Thoracic aorta (tissue), 2 donors: ENCODE measurements at places on chromosomes 7 and 10. TPM values are rescaled to one million over a fixed set of nuclear protein-coding genes. Genes with fewer than 3 reads are reported as not detected.

Gene GPR26
- not detected for total RNA-seq

DNA sequence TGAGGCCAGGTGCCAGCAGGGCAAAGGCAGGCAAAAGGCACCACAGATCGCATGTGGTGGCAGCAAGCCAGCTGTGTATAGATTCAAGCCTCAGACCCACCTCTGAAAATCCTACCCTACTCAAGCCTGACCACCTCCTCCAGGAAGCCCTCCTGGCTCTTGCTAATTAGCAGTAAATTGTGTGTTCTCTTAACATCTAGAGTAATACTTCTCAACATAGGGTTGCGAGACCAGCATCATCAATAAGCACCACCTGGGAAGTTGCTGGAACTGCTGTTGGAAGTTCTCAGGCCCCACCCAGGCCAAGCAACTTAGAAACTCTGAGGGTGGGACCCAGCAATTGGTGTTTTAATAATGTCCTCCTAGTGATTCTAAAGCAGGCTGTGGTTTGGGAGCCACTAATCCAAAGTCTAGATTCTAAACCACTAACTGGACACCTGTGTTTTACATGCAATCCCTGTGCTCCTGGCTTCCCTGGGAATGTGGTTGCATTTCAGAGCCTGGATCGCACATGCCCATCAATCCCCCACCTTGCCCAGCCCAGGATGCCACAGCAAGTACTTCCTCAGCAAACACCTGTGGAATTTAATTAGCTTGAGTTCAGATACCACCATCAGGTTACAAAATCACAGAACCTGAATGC lies 46.2 kb downstream of the KCNMA1 start:
- H3K27me3 ChIP-seq, result no peaks in the 10 kb centered on the region
- H3K27ac ChIP-seq, result peak overlapping the region; percentile 83
- DNase-seq, result no peak

Gene SUGCT
- 3.3 TPM for total RNA-seq

- DNase-seq, result no peak
- no peaks in the 10 kb centered on the region for H3K4me1 ChIP-seq
- no peaks in the 10 kb centered on the region for H3K27me3 ChIP-seq
- H3K36me3 ChIP-seq, result peaks cover 26% of the 10 kb centered on the region
These were observed 8.2 kb upstream of the NDUFB2 start for GRCh38 chr7:140688341-140688740.

DNA sequence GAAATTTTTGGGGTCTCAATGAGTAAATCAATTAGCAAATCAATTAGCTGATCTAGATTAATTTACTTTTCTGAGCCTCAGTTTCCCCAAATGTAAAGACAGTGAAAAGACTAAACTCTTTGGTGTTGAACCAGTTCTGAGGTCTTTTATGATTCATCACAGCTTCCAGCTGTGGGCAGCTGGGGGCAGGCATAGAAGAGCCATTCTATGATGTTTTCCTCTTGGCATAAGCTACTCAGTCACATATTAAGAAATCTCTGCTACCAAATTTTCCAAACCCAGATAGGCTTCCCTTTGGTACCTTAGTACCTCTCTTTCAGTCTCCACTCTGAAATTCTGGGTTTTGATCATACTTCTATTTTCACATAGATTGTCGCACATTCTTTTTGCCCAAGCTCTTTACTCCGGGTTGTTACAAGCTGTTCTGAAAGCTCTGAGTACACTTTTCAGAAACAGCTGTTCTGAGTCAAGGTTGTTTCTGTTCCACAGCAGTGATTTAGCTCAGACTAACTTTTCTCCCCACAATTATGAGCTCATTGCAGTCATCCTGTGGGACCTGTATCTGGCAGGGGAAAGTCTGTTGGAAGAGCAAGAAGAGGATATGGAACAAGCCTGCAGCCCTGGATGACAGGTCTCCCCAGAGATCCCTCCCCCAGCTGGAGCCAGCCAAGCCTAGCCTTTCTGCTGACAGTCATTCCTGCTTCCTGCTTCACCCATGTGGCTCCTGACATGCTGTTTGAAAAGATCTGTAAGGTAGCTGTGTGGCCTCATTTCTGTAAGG lies 599.6 kb upstream of the GHITM start:
- H3K27me3 ChIP-seq, result no peaks in the 10 kb centered on the region
- no peak overlapping the region for H3K27ac ChIP-seq
- H3K36me3 ChIP-seq, result no peaks in the 10 kb centered on the region
- DNase-seq, result peak; percentile 6

- H3K4me1 ChIP-seq, result no peaks in the 10 kb centered on the region
- H3K27ac ChIP-seq, result no peak overlapping the region
- H3K27me3 ChIP-seq, result no peaks in the 10 kb centered on the region
- no peak overlapping the region for H3K4me3 ChIP-seq
These were observed 82.6 kb upstream of the PCGF5 start for GRCh38 chr10:91137822-91138221.

Gene CCL24
- total RNA-seq, result not detected

Gene ZNF438
- 14.5 TPM for total RNA-seq

GRCh38 chr10:3749600-3749999 lies 35.4 kb downstream of the KLF6 start:
- peak overlapping the region; percentile 60 for H3K27ac ChIP-seq
- H3K27me3 ChIP-seq, result no peaks in the 10 kb centered on the region
- peaks cover 20% of the 10 kb centered on the region for H3K4me1 ChIP-seq
